ENCODE measurements at places on chromosomes 11 and 22.

GRCh38 chr11:113147249-113147648 is 167.1 kb upstream of the TTC12 start:
- DNase-seq, result no peak

DNA sequence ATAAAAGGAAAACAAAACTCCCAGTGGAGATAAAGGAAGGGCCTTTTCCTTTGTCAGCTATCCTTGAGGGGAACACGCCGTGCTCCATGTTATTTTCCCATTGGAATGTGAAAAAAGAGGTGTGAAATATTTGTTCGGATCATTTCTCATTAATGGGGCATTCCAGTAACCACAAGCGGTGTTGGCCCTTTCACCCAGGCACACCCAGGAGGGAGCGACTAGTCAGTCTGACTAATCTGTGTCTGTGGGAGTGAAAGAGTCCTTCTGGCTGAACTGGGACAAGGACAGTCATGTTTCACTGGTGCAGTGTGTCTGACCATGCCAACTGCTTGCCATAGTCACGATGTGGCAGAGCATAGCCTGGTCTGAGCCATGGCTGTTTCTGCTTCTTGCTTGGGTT is 13.0 kb upstream of the MYEOV start:
- DNase-seq, result no peak

DNA sequence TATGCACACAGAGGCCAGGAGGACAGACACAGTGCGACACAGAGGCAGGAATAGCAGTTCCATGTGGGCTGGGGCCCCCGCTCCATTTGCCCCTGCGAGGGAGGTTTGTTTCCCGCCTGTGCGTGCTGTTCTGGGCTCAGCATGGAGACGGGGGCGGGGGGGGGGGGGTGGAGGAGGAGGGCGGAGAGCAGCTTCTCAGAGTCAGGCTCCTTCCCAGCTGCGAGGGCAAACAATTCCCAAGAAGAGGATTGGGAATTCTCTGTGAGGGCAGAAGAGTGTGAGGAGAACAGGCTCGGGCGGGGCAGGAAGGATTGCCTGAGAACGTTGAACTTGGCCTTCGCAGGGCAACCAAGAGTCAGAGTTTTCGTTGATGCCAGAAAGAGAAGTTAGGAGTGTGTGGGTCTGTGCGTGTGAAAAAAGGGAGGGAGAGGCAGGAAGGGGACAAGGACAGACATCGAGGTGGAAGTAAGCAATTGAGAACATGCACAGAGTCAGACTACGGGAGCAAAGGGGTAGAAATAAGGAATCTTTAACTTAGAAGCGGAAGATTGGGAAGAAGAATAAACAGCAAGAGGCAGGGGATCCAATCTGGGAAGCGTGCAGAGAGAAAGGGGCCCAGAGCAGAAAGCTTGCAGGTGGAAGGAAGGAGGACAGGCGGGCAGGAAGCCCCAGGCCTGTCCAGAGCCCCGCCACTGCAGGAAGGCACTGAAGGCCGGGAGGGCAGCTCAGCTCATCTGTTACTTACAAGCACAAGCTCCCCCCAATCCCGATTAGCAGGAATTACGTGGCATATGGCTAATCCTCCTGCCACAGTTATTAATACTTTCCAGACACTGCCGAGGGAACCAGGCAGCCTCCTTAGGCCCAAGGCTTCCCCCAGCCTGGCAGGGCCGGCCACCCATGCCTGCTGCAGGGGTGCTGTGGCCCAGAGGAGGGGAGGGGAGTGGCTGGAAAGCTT is 15.6 kb upstream of the JAM3 start:
- DNase-seq, result no peak

GRCh38 chr11:76732643-76733042 is 50.5 kb upstream of the TSKU start:
- no peak for DNase-seq

DNA sequence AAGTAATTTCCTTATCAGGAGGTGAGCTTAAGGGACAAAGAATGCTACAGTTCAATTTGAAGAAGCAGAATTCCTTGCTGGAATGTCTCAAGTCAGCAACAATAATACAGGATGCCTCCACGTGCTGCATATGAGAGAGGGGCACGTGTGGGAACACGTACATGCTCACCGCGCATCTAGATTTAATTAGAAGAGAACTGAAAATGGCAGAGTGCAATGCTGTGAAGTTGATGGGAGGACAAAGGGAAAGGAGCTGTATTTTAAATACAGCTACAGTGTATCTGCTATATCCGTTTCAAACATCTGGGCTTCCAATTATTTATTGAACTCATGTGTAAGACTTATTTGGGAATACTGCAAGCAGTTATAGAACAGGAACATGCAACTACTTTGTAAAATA is 328.7 kb downstream of the SOX6 start:
- no peak for DNase-seq
